ENCODE measurements at places on chromosomes 2 and 18. TPM values are rescaled to one million over a fixed set of nuclear protein-coding genes. Genes with fewer than 3 reads are reported as not detected.

The NEURL3 gene
- not detected for total RNA-seq

The SMCHD1 gene
- total RNA-seq, result 34.0 TPM

DNA sequence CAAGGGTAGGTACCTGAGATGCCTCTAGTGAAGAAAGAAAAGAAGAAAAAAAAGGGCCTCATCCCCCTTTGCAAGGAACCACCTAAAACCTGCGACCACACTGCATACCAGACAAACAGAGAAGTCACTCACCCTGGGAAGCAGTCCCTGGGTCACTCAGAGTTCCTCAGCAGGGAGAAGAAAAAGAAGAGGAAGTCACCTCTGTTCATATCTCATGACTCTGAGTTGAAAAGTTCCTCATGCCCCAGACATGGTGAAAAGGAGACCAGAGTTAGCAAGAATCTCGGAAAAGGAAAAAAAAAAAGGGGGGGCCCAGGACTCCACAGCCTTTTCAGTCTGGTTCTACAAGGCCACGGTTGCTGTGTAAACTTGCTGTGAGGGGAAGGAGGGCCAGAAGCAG is 478.4 kb upstream of the NRXN1 start:
- no peaks in the 10 kb centered on the region for H3K27me3 ChIP-seq
- no peak for DNase-seq
- no peak overlapping the region for H3K27ac ChIP-seq

GRCh38 chr2:149050188-149050587 is 11.7 kb downstream of the LYPD6B start:
- H3K36me3 ChIP-seq, result no peaks in the 10 kb centered on the region
- H3K27ac ChIP-seq, result no peak overlapping the region
- H3K4me1 ChIP-seq, result no peaks in the 10 kb centered on the region
- no peaks in the 10 kb centered on the region for H3K27me3 ChIP-seq
- no peak overlapping the region for H3K4me3 ChIP-seq
- no peak for DNase-seq

The ERFE gene
- 1.5 TPM for total RNA-seq

DNA sequence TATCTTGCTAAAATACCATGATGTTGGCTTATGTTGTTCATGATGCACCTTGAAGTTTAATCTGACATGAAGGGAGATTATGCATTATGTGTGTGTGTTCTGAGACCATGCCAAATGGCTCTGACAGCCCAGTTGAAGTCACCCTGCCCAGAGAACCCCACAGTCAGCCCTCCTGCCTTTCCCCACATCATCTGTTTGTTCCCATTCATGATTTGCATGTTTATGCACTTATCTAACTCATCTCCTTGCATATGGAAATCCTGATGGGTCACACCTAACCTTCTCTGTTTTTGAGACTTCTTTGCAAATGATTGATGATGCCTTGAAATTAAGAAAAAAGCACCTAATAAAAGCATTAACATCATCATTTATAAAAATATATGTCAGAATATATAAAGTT is 752.2 kb downstream of the GALR1 start:
- H3K27ac ChIP-seq, result no peak overlapping the region
- no peak for DNase-seq
- no peaks in the 10 kb centered on the region for H3K27me3 ChIP-seq
- H3K36me3 ChIP-seq, result no peaks in the 10 kb centered on the region
- H3K4me1 ChIP-seq, result no peaks in the 10 kb centered on the region

The CTDSP1 gene
- total RNA-seq, result 99.5 TPM

DNA sequence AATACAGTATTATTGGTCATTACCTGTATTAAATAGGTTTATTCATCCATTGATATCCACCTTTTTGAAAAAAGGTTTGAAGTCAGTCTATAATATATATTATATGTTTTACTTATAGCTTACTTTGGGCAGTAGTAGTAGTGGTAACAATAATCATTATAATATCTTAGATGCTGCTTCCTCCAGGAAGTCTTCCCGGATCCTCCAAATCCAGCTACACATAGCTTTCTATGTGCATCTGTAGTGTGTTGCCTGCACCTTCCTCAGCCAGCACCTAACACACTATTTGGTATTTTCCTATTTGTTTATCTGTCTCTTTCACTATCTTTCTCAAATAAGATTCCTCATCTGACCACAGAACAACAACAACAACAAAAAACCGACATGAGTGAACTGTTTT is 81.0 kb downstream of the PRKCE start:
- H3K36me3 ChIP-seq, result no peaks in the 10 kb centered on the region
- no peak overlapping the region for H3K4me3 ChIP-seq
- no peaks in the 10 kb centered on the region for H3K27me3 ChIP-seq
- DNase-seq, result no peak
- H3K27ac ChIP-seq, result no peak overlapping the region
- H3K4me1 ChIP-seq, result no peaks in the 10 kb centered on the region

The CAPN14 gene
- 0.22 TPM for total RNA-seq

DNA sequence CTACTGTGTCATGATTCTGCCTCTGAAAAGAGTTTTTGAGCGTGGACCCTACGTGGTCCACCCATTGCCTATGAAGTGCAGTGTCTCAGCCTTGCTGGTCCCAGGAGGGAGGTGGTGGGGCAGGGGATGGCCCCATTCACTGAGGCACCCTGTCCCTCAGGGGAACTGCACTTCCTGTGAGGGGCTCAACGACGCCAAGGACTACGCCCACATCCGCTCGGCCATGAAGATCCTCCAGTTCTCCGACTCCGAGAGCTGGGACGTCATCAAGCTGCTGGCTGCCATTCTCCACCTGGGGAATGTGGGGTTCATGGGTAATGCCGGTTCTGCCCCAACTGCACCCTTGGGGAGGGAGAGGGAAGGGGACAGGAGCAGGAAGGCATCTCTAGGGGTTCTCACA is 42.5 kb downstream of the MYO7B start:
- H3K27me3 ChIP-seq, result no peaks in the 10 kb centered on the region
- H3K4me1 ChIP-seq, result no peaks in the 10 kb centered on the region
- DNase-seq, result peak; percentile 28
- H3K4me3 ChIP-seq, result no peak overlapping the region
- H3K36me3 ChIP-seq, result no peaks in the 10 kb centered on the region

GRCh38 chr2:136376798-136377211 is 258.9 kb upstream of the CXCR4 start:
- DNase-seq, result no peak
- no peak overlapping the region for H3K27ac ChIP-seq
- no peaks in the 10 kb centered on the region for H3K4me1 ChIP-seq
- no peaks in the 10 kb centered on the region for H3K27me3 ChIP-seq

The CENPA gene
- 0.41 TPM for total RNA-seq

Data from right atrium auricular region (tissue), 2 donors.